RWPE1 (cell line): ENCODE measurements at places on chromosomes 2 and 18.
A peak's percentile ranks its signal among the peaks of the same experiment; 100 is the strongest.

DNA sequence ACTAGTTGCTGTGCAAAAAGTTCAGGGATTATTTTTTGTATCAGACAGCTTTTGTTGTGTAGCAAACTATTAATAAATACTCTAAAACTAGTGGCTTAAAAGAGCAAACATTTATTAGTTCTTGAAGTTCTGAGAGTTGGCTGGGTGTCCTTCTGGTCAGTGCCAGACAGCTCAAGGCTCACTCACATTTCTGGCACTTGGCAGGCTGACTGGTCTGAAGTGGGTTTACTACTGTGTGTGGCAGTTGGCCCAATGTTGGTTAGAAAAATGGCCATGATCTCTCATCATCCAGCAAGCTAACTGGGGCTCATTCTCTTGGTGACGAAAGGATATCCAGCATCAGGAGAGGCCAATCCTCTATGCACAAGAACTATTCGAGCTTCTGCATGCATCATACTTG is 71.4 kb upstream of the ZNF385B start:
- no peak for DNase-seq

- no peak for DNase-seq
Measured at GRCh38 chr2:164675027-164675426, 53.7 kb upstream of the GRB14 start.

DNA sequence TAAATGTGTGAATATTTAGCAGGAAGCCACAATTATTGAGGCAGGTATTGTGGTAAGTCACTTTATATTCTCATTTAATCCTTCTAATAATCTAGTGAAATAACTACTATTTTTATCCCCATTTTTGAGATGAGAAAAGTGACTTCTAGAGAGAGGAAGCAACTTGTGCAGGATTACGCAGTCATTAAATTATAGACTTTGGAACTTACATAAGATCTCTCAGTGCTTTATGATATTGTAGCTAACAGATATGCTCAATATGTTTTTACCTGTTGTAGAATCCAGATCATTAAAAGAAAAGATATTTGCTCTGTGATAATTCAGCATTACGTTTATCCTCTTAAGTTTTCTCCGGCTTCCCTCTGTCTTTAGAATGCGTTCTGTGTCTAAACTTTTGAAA is 50.5 kb downstream of the MBD5 start:
- DNase-seq: no peak

- no peak for DNase-seq
Measured at GRCh38 chr2:224401641-224402342, at the start of gene FAM124B. FAM124B (minus strand) TSS chr2:224402107; CDS start chr2:224401768, 339 bp downstream.

DNA sequence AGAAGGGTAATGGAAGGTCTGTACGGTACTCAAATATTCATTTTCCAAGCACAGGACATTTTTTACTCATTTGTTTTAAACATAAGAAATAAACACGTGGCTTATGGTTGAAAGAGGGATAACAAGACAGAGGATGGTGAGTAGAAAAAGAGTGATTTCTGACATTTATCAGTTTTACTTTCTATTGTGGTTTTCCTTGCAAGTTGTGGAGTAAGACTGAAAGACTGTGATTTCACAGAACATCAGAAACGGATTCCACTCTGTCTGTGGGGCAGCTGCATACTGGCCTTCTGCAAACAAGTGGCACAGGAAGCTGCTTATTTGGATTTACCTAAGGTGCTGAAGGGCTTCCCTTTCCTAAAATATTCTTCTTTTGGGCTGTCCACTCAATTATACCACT is 122.2 kb upstream of the ITGB6 start:
- no peak for DNase-seq

DNA sequence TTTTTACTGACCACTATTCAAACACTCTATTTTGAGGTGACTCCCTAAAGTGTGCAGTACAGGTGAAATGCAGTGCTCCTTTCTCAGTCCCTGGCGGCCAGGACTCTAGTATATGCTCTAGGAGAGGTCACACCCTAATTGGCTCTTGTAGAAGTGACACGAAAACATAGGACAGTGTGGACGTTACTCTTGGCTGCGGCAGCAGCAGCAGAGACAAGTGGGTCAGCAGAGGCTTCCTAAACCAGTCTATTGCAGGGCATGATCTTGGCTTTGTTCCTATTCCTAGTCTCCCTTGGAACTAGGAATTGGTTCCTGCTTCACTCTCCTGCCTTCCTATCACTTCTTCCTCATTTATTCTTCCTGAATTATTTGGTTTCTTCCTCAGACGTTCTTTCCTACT is 10.1 kb upstream of the ONECUT2 start:
- no peak for DNase-seq

GRCh38 chr2:175462246-175462645 is 280.7 kb upstream of the ATP5MC3 start:
- no peak for DNase-seq

DNA sequence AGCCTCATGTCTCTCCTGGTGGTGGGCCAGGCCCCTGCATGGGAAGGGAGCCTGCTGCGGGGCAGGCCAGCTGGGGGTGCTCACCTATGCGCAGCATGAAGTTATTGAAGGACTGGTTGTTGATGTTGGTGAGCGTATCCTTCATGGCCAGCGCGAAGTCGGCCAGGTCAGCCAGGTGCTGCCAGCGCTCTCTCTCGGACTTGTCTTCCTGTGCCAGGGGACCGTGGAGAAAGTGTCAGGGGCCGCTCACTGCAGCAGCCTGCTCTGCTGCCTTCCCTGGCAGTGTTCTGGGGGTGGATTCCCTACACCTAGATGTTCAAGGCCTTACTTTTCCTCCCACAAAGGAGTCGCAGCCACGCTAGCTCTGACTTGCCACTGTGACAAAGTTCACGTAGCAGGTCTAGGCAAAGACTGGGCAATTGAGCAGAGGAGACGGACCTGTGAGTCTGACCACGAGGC is 28.2 kb downstream of the CENPO start:
- DNase-seq: no peak

- DNase-seq: no peak
Measured at GRCh38 chr2:162067596-162067995, 6.4 kb downstream of the DPP4 start.

- DNase-seq: no peak
Measured at GRCh38 chr2:169732583-169733358, 861 bp upstream of the KLHL23 start.

- DNase-seq: no peak
Measured at GRCh38 chr2:230660294-230661060, 52.2 kb upstream of the CAB39 start.

- no peak for DNase-seq
Measured at GRCh38 chr18:43322132-43322531, 44.8 kb upstream of the SYT4 start.

- DNase-seq: no peak
Measured at GRCh38 chr2:65026704-65027464, 29.3 kb upstream of the CEP68 start.

- DNase-seq: no peak
Measured at GRCh38 chr2:5845798-5846330, 153.7 kb downstream of the SOX11 start.

GRCh38 chr2:168811696-168812095 is 9.3 kb downstream of the NOSTRIN start:
- DNase-seq: no peak

GRCh38 chr2:238382381-238382781 is 44.3 kb upstream of the ASB1 start:
- no peak for DNase-seq

- no peak for DNase-seq
Measured at GRCh38 chr2:3731829-3732228, 28.5 kb downstream of the DCDC2C start.

DNA sequence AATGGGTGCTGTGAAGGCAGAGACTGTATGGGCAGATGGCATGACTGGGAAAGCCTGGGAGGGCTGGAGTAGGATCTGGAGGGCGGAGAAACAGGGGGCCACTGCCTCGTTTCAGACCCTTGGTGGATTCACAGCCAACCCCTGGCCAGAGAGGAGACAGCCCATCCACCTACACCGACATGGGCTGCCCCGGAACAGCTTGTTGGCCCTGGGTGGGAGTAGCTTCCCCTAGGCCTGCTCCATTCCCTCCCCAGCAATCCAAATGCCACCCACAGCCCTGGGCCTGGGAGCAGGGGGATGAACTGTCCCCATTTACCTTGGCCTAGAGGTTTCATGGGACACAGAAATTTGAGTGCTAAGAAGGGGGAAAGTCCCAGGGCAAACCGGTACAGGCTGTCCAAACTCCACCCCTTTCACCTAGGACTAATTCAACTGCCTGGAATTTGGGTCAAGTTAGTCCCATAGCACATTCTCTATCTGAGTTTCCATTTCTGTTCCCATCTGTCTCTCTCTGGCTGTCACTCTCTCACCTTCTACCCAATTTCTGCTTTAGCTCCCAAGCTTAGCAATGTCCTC is 37.0 kb downstream of the LBH start:
- DNase-seq: no peak

- DNase-seq: no peak
Measured at GRCh38 chr2:149561309-149561926, 26.2 kb downstream of the MMADHC start.

DNA sequence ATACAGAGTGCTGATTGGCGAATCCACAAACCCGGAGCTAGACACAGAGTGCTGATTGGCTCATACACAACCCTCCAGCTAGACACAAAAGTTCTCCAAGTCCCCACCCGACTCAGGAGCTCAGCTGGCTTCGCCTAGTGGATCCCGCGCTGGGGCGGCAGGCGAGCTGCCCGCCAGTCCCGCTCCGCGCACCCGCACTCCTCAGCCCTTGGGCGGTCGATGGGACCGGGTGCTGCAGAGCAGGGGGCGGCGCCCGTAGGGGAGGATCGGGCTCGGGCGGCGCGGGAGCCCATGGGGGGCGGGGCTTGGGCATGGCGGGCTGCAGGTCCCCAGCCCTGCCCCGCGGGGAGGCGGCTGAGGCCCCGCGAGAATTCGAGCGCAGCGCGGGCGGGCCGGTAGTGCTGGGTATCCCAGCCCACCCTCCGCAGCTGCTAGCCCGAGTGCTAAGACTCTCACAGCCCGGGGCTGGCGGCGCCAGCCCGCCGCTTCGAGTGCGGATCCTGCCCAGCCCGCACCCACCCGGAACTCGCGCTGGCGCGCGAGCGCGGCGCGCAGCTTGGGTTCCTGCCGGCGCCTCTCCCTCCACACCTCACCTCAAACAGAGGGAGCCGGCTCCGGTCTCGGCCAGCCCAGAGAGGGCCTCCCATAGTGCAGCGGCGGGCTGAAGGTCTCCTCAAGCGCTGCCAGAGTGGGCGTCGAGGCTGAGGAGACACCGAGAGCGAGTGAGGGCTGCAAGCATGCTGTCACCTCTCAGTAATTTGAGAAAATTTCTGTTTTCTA is 75.5 kb upstream of the ATP5MC3 start:
- no peak for DNase-seq

DNA sequence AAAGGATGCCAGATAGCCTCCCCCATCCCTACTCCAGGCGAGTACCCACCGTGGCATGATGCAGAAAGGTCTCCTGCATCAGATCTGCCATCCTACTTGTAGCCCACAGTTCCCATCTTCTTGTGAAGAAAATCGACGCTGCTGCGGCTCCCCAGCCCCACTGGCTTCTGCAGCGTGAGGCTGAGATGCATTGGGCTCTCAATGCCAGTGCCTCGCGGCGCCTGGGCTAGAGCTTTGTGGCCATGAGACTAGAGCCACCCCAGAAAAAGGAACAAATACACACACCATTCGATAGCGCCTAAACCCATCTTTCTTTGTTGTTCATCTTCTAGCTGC is 2.8 kb downstream of the NOL4 start:
- no peak for DNase-seq

- DNase-seq: peak; percentile 27
Measured at GRCh38 chr2:174931724-174932123, 73.5 kb downstream of the CHN1 start.

- no peak for DNase-seq
Measured at GRCh38 chr2:119723784-119724467, 35.8 kb upstream of the PTPN4 start.

GRCh38 chr18:76371301-76372203 is 123.5 kb downstream of the ZNF516 start:
- DNase-seq: no peak

- DNase-seq: peak; percentile 56
Measured at GRCh38 chr2:101983486-101983885, 8.3 kb upstream of the IL1R2 start.

GRCh38 chr2:109351164-109351756 is 222.3 kb downstream of the SH3RF3 start:
- peak; percentile 31 for DNase-seq

GRCh38 chr2:74130211-74130995 is 17.3 kb downstream of the BOLA3 start:
- DNase-seq: peak; percentile 70

DNA sequence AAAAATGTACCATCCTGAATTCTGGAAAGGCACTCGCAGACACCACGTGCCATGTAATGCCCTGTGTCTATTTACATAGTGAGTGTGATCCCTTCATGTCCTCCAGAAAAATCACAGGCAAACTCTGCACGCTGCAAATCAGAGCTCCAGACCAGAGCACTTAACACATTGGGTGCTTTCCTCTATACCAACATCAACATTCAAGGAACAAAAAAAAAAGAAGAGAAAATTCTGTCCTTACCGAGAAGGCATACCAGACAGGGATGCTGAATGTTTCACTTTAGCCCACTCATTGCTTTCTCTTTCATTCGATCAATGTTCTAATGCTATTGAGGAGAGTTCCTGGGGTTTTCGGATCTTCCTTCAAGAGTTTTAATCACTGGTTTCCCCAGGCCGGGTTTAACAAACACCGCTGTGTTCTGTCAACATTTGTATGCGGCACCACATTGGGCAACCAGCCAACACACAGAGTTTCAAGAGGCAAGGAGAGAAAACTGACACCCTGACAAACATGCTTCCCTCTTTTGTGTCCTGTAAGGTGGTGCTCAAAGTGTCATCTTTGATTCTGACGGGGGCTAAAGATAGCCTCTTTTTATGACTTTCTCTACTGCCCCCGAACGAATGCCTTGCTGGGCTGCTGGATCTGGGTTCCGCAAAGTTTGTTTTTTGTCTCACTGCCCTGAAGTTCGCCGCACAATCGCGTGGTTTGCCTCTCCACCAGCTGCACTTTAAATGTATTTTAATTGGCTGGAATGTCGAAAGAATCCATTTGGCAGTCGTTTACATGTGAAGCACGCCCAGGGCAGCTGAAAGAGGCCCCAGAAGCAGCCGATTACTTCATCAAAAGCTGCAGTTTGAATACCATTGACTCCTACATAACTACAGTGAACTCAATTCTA is 106.4 kb upstream of the NCKAP5 start:
- no peak for DNase-seq

GRCh38 chr2:219272356-219272755 is 6.8 kb upstream of the DNAJB2 start:
- DNase-seq: no peak

DNA sequence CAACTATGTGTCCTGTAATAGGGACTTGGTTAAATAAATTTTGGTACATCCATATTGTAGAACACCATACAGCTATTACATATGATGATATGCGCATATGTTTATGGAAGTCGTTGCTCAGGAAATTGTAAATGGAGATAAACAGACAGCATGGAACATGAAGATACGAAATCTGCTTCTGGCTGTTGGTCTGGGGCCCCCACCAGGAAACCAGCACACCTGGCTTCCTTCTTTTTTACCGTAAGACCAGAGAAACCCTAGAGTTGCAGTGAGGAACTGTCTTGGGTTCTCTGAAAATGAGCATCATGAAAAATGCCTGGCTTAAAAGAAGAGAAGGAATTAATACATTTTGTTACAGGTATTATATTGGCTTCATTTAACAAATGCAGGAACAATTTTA is 40.8 kb downstream of the SPTBN1 start:
- DNase-seq: no peak

- peak; percentile 21 for DNase-seq
Measured at GRCh38 chr2:241546771-241547498, 11.6 kb upstream of the BOK start.

- no peak for DNase-seq
Measured at GRCh38 chr2:213455316-213456008, 171.2 kb downstream of the SPAG16 start.

- DNase-seq: no peak
Measured at GRCh38 chr2:72211777-72212485, 64.3 kb upstream of the CYP26B1 start.
